ENCODE measurements at places on chromosomes 3 and 15.

DNA sequence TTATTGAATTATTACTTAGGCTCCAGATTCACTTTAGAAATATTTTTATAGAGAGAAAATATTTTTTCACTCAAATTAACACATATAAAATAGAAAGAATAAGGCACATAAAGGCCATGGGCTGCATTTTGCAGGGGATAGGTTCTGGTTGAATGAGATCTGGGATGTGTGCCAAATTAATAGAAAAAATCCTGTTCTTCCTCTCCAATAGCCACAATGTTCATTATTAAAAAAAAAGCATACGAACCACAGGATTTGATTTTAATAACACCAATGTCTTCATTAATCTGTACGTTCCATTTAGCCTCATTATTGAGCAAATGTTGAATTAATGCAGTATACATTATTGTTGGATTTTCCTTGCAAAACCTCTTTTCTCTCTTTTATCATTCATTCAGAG lies 622.8 kb upstream of the AGTR1 start:
- no peak for DNase-seq

- DNase-seq: no peak
Observed at GRCh38 chr3:152785051-152785450, 49.9 kb upstream of the P2RY1 start.

DNA sequence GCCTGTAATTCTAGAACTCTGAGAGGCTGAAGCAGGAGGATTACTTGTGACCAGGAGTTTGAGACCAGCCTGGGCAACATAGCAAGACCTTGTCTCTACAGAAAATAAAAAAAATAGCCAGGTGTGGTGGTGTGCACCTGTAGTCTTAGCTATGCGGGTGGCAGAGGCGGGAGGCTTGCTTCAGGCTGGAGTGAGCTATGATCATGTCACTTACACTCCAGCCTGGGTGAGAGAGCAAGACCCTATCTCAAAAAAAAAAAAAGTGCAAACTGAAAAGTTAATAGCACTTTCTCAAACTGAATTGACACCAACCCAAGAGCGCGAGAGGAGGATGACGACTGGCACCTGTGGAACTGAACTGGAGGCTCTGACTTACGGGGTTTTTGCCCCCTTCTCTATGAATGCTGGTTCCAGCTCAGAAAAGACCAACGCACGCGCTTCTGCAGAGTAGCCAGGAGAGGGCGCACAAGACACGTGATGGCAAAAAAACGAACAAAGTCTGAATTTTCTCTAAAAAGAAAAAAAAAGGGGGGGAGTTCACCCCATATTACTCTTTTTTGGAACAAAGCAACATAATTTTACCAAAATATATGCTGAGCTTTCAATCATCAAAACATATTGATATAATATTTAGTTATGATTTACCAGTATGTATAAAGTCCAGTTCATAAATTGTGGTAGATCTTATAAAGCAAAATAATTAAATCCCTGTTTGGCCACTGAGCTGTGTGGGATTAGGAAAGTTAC lies 23.7 kb downstream of the CFAP92 start:
- peak; percentile 59 for DNase-seq

GRCh38 chr3:32972482-32973146 lies 21.2 kb downstream of the CCR4 start:
- no peak for DNase-seq

DNA sequence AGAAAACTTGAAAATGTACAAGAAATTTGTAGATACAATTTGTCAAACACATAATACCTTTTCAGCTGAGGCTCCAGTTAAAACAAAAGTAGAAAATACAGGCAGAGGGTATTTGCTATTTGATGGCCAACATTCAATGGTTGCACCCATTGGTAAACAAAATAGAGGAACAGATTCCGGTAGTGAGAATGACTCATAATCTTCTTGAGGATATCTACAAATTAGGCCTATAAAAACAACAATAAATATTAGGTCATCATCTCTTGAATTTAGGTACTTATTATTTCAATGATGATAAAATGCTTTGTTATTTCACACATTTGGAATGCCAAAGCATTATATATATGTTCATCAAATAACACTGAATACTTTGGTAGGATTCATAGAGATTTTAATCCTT lies 53.4 kb downstream of the DENND4A start:
- DNase-seq: peak; percentile 6

- no peak for DNase-seq
Observed at GRCh38 chr3:116155841-116156240, 289.4 kb downstream of the LSAMP start.

DNA sequence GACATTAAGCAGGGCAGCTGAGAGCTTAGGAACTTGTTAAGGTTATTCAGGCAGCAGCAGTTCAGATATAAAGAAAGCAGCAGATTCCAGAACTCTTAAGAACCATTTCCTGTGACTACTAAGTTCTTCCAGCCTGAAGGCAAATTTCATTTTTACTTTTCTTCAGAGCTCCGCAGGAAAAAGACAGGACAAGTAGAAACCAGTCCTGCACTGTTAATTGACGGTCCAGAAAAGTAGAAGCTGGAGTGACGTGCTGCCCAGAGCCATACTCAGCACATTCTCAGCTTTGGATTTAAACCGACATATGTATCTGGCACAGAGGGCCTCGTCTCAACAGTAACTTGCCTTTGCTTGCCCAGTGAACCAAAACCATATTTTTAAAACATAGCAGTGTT lies 219.4 kb upstream of the STRIT1 start:
- DNase-seq: no peak

Measured in kidney capillary endothelial cell (primary cell).